AG04449 (cell line): ENCODE measurements at places on chromosomes 12 and 14.

DNA sequence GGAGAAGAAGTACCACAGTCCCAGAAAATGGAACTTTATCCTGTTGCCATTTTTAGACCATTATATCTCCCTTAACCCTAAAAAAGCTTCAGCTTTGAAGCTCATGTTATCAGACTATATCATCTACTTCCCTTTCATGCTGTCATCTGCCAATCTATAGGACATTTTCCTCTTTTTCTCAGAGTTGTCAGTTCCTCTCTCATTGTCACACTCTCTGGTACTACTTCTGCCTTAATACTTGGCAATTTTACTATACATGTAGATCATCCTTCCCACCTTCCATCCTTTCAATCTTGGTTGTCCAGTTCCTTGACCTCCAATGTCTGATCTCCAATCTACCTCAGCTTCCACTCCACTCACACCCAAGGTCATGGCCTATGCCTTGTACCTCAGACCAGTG, 57.4 kb downstream of the SLC15A5 start:
- DNase-seq, result no peak

- no peak for DNase-seq
Measured at GRCh38 chr12:55226523-55226922, 5.7 kb downstream of the OR10A7 start.

- DNase-seq, result no peak
Measured at GRCh38 chr12:116969615-116970585, 59.1 kb downstream of the FBXW8 start.

DNA sequence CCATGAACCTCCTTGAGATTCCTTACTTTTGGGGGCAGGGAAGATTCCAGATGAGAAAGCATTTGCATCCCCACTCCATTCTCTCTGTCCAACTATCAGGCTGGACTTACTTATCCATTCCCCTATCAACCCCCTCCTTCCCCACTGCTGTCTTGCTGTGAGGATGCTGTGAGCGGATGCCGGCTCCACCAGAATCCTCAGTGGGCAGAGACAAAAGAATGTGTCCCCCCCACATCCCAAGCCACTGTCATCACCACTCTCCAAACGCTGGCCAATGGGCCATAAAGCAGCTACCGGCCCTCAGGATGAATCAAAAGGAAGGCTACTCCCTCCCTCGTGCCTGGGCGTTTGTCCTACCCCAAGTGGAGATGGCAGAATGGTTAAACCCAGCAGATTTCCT, 173.0 kb upstream of the NTF3 start:
- no peak for DNase-seq

GRCh38 chr14:31781578-31781977, 220.4 kb downstream of the NUBPL start:
- no peak for DNase-seq

DNA sequence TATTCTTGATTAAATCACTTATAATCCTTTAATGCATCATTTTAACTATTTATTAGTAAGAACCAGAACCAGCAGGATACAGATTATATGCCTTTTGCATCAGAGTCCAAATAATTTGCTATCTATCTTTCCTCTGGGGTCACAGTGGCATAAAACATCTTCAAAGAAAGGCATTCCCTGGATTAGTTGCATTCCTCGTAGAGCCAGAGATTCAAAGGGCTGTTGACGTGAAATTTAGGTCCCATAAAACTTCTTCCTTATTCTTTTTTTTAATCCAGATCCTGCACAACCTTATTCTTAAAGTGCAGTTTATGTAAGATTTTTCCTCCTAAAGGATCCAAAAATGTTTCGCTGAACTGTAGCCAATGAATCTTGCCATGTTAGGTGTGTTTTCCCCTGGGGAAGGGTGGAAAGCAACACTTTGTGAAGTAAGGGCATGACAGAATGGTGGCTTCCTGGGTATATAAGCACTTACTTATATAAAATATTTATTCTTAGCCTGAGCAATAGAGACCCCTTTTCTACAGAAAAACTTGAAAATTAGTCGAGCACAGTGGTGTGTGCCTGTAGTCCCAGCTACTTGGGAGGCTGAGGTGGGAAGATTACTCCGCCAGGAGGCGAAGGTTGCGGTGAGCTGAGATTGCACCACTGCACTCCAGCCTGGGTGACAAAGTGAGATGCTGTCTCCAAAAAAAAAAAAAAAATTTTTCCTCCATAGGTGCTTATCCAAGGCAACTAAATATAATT, 208.7 kb downstream of the PCNX1 start:
- DNase-seq, result no peak

DNA sequence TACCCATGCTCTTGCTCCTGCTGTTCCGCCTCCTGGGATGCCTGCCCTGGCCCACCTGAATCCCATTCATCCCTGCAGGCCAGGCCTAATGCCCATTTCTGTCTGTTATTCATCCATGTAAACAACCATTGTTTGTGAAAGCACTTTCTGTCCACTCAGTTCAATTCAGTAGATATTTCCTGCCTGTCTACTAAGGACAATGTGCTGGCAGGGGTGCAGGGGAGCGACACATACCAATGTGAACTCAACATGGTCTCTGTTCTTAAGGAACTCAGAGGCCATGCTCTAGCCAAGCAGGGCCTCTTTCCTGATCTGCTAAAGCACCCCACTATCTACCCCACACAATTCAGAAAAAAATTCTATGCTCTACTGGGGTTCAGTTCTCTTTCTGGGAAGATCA, 88.5 kb upstream of the ZFP36L1 start:
- DNase-seq, result no peak

DNA sequence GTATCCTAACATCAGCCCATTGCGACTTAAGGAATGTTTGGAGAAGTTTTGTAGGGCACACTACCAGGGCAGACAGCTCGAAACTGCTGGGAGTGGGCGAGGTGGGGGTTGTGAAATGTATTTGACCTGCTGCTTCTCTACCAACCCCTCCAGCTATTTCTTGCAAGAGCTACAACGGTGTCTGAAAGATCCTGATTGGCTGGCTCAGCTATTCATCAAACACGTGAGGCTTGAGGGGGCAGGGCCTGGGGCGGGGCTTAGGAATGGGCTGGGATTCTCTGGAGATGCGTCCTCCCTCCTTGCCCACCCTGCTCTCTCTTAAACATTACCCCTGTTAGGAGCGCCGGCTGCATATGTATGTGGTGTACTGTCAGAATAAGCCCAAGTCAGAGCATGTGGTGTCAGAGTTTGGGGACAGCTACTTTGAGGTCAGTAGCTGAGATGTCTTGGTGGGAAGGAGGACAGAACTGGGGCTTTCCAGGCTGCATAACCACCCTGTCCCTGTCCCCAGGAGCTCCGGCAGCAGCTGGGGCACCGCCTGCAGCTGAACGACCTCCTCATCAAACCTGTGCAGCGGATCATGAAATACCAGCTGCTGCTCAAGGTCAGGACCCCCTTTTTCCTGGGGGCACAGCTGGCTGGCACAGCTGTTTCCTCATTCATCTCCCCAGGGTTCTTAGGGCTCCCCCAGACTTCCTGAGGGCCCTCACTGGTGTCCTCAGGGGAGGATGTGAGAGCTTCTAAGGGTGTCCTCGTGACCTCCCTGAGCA, 3.1 kb downstream of the ARHGEF25 start:
- no peak for DNase-seq

DNA sequence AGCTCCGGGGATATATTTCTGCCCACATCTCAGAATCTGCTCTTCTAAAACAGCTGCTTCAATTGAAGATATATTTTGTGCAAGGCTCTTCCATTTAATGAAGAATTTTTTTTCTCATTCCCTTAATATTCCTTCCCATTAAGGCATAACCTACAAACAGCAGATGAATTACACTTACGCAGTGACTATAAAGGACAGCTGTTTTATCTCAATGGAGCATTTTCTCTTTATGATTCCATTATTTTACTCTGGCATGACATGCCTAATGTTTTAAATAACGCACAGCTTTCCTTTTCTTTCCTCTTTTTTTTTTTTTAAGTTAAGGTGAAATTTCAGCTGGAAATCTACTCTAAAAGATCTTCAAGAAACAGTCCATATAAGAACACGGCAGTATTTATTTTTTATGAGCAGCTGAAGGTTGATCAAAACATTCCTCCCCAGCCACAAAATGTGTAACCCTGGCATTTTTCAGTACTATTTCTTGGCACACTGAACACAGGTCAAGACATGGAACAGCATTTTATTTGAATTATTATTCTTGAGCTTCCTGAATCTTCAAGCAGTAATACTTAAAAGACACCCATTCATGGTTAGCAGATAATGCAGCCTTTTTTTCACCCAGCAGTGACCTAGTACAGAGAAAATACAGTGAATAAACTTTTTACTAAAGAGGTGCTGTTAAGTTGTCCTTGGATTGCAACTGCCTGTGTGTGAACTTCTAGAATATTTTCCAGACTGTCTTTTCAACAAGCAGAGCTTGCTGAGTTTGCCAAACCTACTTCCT, 118.1 kb upstream of the FOXN3 start:
- DNase-seq, result peak; percentile 33

DNA sequence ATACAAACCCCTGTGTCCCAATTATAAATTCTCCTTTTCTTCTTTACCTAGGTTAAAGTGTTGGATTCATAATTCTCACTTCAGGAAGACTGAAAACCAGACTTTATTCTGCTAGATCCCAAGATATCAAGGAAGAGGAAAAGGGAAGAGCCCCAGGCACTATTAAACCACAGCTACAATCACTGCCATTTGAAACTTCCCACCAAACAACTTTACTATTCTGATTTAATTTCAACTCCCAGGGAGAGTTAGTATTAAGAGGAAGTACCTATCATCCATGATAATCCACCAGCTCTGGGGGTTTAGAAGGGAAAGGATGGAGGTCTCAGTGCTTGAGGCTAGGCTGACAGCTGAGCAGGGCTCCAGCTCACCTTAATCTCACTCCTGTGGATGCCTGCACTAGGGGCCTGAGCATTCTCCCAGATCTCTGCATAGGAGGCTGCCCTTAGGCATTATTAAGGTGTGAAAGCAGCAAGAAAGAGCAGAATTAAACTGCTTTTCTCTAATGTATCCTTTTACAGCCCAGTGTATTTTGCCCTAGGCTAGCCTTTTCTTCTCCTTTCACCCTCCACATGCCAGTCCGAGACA, 52.9 kb downstream of the MYF5 start:
- DNase-seq, result no peak

GRCh38 chr12:48838048-48838447, 13.9 kb downstream of the DDX23 start:
- no peak for DNase-seq

DNA sequence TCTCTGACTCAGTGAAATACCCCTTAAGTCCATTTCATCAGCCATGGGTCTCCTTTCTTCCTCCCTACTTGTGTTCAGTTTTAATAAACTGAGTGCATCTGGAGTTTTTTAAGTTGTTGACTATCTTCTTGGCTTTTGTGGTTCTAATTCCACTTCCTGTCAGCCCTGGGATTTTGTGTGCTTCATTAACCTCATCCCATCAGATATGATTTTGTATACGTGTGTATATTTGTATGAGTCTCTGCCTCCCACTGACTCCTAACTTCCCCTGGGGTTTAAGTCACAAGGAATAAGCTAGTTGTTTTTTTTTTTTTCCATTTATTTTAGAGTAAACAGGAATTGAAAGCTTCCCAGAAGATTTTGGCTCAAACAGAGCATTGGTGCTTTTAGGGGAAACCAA, 62.7 kb downstream of the TTLL5 start:
- DNase-seq, result no peak

- DNase-seq, result no peak
Measured at GRCh38 chr14:50035214-50035613, 81.2 kb downstream of the VCPKMT start.

- DNase-seq, result no peak
Measured at GRCh38 chr12:102625819-102626218, 145.5 kb upstream of the IGF1 start.

DNA sequence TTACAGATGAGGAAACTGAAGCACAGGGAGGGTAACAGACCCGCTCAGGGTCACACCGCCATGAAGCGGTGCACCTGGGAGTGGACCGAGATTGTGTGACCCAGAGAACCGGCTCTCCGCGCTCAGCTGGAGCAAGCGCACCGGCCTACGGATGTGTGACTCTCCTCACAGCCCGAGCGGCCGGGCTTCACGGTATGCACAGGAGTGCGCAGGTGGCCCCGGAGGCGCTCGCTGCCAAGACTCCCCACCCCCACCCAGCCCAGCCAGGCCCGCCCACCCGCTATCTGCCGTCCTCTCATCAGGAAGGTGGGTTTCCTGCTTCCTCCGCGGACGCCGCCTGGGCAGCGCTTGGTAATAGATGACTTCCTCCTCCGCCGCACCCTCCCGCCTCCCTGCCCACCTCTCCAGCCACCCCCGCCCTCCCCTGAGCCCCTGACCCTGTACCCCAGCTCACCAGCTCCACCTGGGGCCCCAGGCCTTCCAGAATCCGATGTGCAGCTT, 110.7 kb downstream of the NCOR2 start:
- DNase-seq, result no peak

GRCh38 chr14:24337144-24337823, 2.4 kb upstream of the ADCY4 start:
- DNase-seq, result no peak

DNA sequence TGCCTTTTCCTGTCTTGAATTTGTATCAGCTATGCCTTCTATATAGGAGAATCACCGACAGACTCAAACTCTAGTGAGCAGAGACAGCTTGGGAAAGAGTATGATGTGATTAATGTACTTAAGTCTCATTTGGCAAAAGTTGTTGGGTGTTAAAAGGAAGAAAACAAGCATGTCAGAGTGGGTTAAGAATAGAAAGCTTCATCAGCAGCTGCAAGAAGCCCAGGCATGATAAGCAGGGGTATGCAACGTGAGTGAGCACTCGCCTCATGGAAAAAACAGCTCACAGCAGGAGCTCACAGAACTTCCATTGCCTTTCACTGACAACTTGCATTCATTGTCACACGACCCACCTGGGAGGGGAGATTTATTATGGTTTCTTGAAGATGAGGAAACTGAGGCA, 35.9 kb upstream of the WNK1 start:
- DNase-seq, result no peak

- no peak for DNase-seq
Measured at GRCh38 chr12:100927826-100928225, 133.2 kb downstream of the ANO4 start.

- no peak for DNase-seq
Measured at GRCh38 chr12:19681007-19681406, 241.7 kb downstream of the AEBP2 start.

DNA sequence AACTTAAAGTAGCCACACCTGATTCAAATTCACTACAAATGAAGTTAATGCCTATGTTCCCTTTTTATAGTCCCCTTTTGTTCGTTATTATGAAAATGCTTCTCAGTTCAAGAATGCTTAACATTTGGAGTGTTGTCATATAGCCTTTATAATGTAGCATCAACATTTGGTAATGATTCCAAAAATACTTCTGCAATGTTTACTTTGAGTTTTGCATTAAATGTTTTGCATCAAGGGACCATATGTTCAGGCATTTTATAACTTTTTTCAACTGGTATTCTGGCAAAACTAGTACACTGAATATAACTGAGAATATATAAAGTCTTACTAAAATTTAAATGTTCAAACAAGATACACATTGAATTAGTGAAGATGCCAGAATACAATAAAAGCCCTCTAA, 209.6 kb upstream of the SLC16A7 start:
- no peak for DNase-seq

DNA sequence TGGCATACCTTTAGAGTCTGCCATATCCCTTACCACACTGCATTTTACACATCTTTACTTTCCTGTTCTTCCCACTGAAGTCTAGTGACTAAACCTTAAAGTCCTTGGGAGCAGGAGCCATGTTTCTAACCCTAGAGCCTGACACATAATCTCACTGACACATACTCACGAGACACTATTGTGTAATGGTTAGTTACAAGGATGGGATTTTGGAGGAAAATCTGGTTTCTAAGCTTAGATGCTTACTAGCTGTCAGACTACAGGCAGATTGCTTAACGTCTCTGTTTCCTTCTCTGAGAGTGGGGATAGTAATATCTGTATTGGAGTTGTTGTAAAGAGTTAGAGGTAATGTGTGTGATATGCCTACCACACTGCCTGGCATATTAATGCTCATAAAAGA, 6.2 kb upstream of the DYRK4 start:
- no peak for DNase-seq

- no peak for DNase-seq
Measured at GRCh38 chr12:114186241-114187002, 219.5 kb downstream of the TBX5 start.
